ENCODE measurements at places on chromosomes 6 and 20. TPM values are rescaled to one million over a fixed set of nuclear protein-coding genes. Genes with fewer than 3 reads are reported as not detected.

CLDN20 gene
- not detected for total RNA-seq

GGT7 gene
- total RNA-seq = 9.8 TPM

RPS6KA2 gene
- total RNA-seq = 109 TPM

TCP11 gene
- total RNA-seq = not detected

ASIP gene
- not detected for total RNA-seq

PSORS1C2 gene
- not detected for total RNA-seq

MLIP gene
- total RNA-seq = not detected

VGLL2 gene
- total RNA-seq = not detected

TRIM15 gene
- total RNA-seq = not detected
